ENCODE measurements at places on chromosomes 6 and 20.
A peak's percentile ranks its signal among the peaks of the same experiment; 100 is the strongest.

GRCh38 chr6:107667790-107668189 lies 156.3 kb downstream of the SCML4 start:
- DNase-seq = no peak

DNA sequence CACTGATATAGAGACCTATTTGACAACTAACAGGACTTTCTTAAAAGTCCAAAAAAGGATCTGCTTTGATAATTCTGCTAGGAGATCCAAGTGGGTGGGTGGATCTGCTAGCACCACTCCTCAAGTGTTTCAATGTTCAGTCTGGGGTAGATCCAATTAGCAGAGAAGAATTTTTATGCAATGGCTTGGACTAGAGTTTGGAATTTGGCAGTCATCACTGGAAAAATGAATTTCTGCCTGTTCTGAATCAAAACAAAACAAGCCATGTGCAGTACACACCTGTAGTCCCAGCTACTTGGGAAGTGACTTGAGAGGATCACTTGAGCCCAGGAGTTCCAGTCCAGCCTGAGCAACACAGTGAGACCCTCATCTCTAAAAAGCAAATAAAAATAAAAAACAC lies 12.6 kb upstream of the GNMT start:
- DNase-seq = no peak

GRCh38 chr6:157865249-157865648 lies 42.2 kb downstream of the SNX9 start:
- no peak for DNase-seq

DNA sequence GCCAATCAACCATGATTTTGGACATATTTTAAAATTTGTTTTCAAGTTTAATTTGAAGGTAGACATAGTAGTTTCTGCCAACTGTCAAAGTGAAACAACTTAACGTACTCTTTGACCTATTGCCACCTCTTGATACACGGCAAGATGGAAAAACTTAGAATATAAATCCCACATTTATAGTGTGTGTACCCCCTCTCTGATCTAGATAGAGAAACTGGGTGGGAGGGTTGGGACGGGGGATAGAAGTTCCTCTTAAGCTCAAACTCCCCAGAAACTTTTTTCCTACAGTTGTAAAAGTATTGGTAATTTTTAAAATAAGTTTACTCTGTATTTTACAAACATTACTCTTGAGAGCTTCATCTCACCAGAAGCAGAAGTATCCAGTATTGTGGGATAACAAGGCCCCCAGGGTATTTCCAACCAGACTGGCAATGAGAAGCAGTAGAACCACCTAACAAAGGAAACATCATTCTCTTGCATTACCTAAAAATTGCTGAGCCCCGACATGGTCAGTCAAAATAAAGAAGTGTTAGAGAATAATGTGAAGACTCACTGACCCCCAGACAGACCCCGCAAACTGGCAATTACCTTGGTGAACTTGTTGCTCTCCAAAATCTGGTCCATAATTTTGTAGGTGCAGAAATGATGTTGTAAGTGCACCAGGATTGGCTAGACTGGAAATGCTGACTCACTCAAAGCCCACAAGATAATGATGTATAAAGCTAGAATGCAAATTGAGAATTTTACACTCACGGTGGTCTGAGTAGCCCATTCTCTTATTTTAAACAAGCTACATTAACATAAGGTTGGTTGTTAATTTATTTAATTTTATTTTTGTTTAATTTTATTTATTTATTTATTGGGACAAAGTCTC lies 74.7 kb upstream of the TNFAIP3 start:
- DNase-seq = no peak

GRCh38 chr6:11919771-11920440 lies 92.2 kb upstream of the HIVEP1 start:
- no peak for DNase-seq

DNA sequence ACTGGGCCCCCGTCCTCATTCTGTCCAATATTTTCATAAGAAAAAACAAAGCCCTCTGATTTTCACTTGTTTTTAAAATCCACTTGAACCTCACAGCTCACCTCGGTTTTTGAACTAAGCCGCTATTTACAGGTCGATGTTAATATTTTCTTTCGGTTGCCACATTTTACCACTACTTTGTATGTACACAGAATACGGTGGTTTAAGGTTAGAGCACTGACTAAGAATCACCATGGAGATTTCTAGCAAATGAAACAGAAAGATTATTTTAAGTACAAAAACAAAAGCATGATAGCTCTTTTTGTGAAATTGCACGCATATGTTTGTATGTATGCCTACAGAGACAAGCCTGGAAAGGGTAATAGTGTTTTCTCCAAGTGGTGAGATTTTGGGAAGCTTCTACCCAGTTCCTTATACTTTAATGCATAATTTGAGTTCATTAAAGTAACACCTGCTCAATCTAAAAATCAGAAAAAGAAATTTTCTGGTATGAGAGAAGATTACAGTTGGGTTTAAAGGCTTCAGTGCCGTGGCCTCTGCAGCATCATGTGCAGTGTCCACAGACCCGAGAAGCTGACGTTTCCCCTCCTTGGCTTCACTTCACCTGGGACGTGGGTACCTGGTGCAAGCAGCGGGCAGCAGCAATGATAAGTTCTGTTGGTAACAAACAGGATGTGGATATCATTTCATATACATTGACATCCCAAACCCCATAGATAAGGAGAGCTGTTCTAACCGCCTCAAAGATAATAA lies 144.0 kb downstream of the UST start:
- no peak for DNase-seq

DNA sequence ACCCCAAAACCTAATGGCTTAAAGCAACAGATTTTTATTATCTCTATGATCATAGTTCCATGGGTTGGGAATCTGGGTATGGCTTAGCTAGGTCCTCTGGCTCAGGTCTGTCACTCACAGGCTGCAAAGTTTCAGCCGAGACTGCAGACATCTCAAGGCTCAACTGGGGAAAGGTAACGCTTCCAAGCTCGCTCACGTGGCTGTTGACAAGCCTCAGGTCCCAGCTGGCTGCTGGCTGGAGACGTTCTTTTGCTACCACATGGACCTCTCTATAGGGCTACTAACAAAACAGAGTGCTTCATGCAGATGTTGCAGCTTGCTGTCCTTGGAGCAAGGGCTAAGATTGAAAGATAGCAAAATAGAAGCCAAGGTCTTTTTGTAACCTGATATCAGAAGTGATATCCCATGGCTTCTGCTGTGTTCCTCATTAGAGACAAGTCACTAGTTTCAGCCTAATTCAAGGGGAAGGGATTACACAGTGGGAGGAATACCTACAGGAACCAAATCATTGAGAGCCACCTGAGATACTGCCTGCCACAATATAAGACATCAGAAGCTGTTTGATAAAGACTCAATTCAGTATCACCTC lies 6.6 kb downstream of the HTR1E start:
- DNase-seq = no peak

DNA sequence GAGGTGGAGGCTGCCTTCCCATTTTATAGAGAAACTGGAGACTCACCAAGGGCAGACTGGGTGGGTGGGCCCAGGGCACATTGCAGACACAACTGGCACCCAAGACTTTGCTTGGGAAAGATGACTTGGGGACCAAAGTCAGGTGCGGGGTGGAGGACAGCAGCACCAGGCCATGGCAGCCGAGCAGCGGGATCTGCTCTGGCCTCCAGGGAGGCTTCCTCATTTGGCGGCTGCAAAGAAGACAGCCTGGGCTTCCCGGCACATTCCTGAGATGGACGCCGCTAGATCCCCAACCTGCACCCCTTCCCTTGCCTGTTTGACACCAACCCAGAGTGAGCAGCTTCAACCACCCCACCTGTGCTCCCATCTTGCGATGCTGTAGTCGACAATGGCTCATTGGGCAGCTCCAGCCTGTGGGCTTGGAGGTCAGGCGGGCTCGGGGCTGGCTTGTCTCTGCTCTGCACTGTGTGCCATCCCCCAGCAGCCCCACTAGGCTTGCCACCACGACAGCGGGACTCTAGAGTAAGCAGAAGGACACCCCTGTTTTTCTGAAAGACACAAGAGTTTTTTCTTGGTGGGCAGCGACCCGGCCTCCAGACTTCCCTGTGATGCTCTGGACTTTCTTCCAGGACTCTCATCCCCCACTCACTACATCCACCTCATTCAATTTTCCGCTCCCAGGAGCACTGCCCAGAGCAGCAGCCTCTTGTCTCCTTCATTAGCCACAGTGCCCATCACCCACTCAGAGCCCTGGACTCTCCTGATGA lies 184.9 kb upstream of the CST7 start:
- peak; percentile 9 for DNase-seq

GRCh38 chr6:155782320-155782731 lies 326.7 kb upstream of the NOX3 start:
- DNase-seq = peak; percentile 36

GRCh38 chr20:47353239-47353691 lies 3.2 kb downstream of the ZMYND8 start:
- no peak for DNase-seq

DNA sequence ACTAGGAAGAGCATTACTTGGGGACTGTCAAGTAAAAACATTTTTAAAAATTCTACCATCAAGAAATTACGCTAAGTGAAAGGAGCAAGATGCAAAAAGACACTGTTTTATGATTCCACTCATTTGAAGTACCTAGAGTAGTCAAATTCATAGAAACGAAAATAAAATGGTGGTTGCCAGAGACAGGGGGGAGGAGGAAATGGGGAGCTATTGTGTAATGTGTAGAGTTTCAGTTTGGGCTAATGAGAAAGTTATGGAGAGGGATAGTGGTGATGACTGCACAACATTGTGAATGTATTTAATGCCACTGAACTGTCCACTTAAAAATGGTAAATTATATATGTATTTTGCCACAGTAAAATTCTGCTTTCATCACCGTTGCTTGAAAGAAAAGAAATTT lies 83.8 kb downstream of the UST start:
- no peak for DNase-seq

GRCh38 chr6:3119040-3119723 lies 671 bp downstream of the BPHL start:
- DNase-seq = no peak
